ENCODE measurements at places on chromosomes 16 and 17. TPM values are rescaled to one million over a fixed set of nuclear protein-coding genes. Genes with fewer than 3 reads are reported as not detected.

DNA sequence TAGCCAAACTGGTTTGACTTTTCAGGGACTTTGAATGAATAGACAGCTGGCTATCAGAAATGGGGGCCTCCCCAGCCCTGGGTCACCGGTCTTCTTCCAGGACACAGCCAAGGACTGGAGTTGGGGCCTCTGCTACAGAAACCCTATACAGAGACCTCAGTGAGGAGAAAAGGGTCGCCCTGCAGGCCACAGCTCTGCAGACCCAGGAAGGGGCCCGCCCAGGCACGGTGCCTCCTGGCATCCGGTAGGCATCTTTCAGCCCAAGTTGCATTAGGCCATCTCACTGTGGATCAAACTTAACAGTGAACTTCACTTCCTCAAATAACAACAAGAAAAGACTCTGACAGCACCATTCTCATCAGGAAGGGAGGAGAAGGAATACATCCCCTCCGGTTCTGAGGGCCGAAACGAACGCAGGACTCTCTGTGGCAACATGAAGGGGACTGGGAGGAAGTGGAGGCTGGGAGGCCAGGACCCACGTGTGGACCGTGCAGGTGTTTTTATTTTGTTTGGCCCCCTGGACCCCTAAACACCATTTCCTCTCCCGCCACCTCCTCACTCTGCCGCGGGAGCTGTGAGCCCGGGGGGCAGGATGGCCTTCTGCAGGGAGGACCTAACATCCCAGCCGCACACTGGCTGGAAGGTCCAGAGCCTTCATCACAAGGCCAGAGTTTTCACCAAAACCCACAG is 7.2 kb downstream of the SLC38A10 start:
- H3K27ac ChIP-seq = no peak overlapping the region
- H3K4me3 ChIP-seq = no peak overlapping the region
- peaks cover 31% of the 10 kb centered on the region for H3K4me1 ChIP-seq
- no peak for DNase-seq
- no peaks in the 10 kb centered on the region for H3K27me3 ChIP-seq

DNA sequence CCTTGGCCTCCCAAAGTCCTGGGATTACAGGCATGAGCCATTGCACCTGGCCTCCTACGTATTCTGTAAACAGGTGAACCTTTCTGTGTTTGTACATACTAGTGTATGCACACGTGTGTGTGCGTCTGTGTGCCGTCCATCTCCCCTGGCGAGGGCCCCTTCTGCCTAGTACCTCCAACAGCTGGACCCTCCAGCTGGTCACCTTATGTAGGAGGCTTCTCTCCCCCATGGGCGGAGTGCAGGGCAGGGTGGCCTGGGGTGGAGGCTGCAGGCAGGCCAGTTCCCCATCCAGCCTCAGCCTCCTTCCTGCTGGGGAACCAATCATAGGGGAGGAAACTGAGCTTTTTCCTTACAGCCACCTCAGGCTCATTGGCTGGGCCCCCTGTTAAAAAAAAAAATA is 24.4 kb upstream of the DOC2B start:
- H3K4me1 ChIP-seq = peaks cover 3% of the 10 kb centered on the region
- no peak for DNase-seq
- H3K4me3 ChIP-seq = no peak overlapping the region
- H3K27ac ChIP-seq = no peak overlapping the region
- no peaks in the 10 kb centered on the region for H3K36me3 ChIP-seq

GRCh38 chr16:75506574-75506973 is 11.3 kb upstream of the CHST6 start:
- no peak for DNase-seq
- no peak overlapping the region for H3K27ac ChIP-seq
- no peak overlapping the region for H3K4me3 ChIP-seq
- no peaks in the 10 kb centered on the region for H3K36me3 ChIP-seq
- no peaks in the 10 kb centered on the region for H3K4me1 ChIP-seq

DNA sequence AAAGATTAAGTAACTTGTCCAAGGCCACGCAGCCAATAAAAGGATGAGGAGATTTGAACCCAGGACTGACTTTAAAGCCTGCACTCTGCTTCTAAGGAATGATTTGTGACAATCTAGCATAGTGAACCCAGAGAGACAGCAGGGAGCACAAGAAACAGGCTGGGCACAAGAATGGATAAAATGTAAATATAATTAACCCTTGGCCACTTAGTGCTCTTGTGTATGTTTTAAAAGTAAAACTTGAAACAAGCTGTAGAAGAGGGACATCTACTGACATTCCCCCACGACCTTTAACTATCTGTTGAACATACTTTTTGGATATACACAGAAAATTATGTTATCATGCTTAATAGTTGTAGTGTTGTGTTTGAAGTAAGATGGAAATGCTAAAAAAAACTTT is 141.9 kb upstream of the PMFBP1 start:
- no peaks in the 10 kb centered on the region for H3K27me3 ChIP-seq
- no peak overlapping the region for H3K27ac ChIP-seq
- peaks cover 6% of the 10 kb centered on the region for H3K4me1 ChIP-seq
- H3K36me3 ChIP-seq = no peaks in the 10 kb centered on the region

- H3K27me3 ChIP-seq = no peaks in the 10 kb centered on the region
- DNase-seq = no peak
- H3K27ac ChIP-seq = no peak overlapping the region
These were observed 2.9 kb downstream of the KPNB1 start for GRCh38 chr17:47652570-47652969.

DNA sequence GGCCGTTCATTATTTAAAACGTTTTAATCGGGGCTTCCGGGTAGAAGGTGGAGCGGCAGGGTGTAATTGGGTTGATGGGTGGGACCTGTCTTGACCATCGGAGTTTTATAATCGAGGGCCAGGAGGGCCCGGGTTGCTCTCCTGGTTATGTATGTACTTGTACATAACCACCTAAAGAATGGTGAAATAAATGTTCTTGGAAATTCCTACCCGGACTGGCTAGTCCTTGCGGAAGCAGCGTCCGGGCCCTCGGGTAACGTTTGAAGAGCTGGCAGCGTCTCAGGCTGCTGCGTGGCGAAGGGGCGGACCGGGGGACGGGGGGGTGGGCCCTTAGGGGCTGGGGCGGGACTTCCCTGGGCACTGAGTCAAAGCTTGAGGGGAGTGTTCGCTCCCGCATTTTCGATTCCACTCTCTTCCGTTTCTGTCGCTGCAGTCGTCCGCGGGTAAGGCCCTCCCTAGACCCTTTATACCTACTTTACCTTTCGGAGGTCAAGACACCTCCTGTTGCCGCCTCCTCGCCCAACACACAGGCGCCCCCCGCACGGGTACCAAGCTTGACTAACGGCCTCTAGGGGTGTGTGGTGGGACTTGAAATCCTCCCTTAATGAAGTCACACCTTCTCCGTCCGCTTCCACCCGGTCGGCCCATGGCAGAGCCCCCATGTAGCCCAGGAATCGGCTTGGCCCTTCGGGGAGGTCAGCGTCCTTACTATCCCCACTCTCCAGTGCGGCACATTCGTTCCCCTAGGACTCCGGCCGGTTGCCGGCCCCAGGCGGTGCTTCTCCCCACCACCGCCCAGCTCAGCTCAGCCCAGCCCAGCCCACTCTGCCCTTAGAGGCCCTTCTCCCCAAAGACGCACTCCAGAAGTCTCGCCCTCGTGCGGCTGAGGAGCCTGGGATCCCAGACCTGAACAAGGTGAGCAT is at the start of gene TMEM106A:
Gene TMEM106A (plus strand): TSS at position 396 of the 923 bp plus-strand sequence. CDS start 1,167 bp downstream, outside the sequence.
- DNase-seq = peak; percentile 86
- H3K4me1 ChIP-seq = peaks cover 40% of the 10 kb centered on the region
- H3K27me3 ChIP-seq = no peaks in the 10 kb centered on the region
- peaks cover 2% of the 10 kb centered on the region for H3K36me3 ChIP-seq

- no peak overlapping the region for H3K4me3 ChIP-seq
- no peak overlapping the region for H3K27ac ChIP-seq
- no peak for DNase-seq
- no peaks in the 10 kb centered on the region for H3K27me3 ChIP-seq
- no peaks in the 10 kb centered on the region for H3K4me1 ChIP-seq
These were observed 178.7 kb downstream of the GRIN2A start for GRCh38 chr16:10003486-10003885.

GRCh38 chr16:69754143-69754468 is 620 bp downstream of the NOB1 start:
- peaks cover 2% of the 10 kb centered on the region for H3K36me3 ChIP-seq
- peaks cover 24% of the 10 kb centered on the region for H3K4me1 ChIP-seq

- no peaks in the 10 kb centered on the region for H3K27me3 ChIP-seq
- peak; percentile 43 for DNase-seq
These were observed 92.1 kb upstream of the ZNF750 start for GRCh38 chr17:82931699-82932517.

GRCh38 chr17:10192972-10193371 is 5.4 kb downstream of the GAS7 start:
- no peak overlapping the region for H3K27ac ChIP-seq
- H3K27me3 ChIP-seq = no peaks in the 10 kb centered on the region
- no peaks in the 10 kb centered on the region for H3K36me3 ChIP-seq
- H3K4me3 ChIP-seq = no peak overlapping the region

- no peak overlapping the region for H3K27ac ChIP-seq
- peaks cover 16% of the 10 kb centered on the region for H3K4me1 ChIP-seq
- DNase-seq = no peak
- H3K4me3 ChIP-seq = no peak overlapping the region
- H3K36me3 ChIP-seq = no peaks in the 10 kb centered on the region
These were observed 70.7 kb downstream of the SLC39A11 start for GRCh38 chr17:73021771-73022170.

DNA sequence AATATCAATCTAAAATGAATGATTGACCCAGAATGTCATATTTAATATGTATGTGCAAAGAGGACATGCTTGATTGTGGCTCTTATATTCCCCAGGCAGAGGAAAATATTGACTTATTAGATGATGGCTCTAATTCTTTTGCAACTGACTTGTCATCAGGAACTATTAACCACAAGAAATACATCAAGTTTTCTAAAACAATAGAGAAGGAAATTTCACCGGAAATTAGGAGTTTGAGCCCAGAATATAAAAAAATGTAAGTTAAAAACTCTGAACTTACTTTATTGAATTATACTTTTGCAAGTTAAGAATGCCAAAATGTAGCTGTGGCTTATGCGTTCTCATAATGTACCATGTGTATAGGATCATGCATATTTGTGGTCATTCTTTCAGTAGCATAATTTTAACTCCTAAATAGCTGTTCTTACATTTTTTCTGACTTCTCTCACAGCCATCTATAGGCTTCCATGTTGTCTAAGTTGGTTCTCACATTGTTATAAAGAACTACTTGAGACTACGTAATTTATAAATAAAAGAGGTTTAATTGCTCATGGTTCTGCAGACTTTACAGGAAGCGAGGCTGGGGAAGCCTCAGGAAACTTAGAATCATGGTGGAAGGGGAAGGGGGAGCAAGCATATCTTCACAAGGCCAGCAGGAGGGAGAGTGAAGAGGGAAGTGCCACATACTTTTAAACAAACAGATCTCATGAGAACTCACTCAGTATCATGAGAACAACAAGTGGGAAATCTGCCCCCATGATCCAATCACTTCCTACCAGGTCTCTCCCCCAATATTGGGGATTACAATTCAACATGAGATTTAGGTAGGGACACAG is 11.6 kb downstream of the EFCAB13 start:
- H3K36me3 ChIP-seq = no peaks in the 10 kb centered on the region
- no peaks in the 10 kb centered on the region for H3K4me1 ChIP-seq
- H3K27ac ChIP-seq = no peak overlapping the region
- no peaks in the 10 kb centered on the region for H3K27me3 ChIP-seq
- no peak overlapping the region for H3K4me3 ChIP-seq
- DNase-seq = no peak

DNA sequence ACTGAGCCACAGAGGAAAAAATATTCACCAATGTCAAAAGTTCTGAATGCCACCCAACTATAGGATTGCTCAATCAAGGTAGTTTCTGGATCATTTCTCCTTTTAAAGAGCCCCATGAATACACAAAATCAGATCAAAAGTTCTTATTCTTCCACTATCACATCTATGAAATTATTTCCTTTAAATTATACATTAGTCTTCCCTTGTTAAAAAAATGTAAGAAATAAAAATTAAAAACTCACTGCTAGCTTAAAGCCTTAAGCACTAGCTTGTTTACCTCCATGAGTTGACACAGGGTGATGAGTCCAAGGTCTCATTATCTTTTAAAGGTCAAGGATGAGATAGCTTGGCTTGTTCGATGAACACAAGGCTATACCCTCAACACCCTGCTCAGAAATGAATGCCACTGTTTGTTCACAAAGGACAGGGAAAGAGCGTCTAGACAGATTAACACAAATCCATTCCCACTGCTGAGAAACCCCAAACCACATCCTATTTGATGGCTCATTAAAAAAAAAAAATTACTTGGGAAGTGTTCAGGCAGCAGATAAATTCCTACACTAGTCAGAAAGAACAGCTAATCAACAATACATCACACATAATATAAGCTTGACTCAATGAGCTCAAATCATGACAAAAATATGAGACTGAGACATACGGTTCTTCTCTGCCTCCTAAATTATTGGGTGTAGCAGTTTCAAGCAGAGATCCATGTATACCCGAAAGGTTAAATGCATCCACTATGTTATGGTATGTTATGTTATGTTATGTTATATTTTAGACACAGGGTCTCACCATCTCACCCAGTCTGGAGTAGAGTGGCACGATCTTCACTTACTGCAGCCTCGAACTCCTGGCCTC is 118.9 kb downstream of the PARN start:
- H3K27me3 ChIP-seq = no peaks in the 10 kb centered on the region
- no peaks in the 10 kb centered on the region for H3K36me3 ChIP-seq
- no peak for DNase-seq
- no peak overlapping the region for H3K4me3 ChIP-seq
- H3K27ac ChIP-seq = peak overlapping the region; percentile 4

GRCh38 chr17:79160980-79161636 is 86.5 kb downstream of the ENGASE start:
- H3K27ac ChIP-seq = no peak overlapping the region
- no peaks in the 10 kb centered on the region for H3K27me3 ChIP-seq
- no peaks in the 10 kb centered on the region for H3K36me3 ChIP-seq
- DNase-seq = no peak
- H3K4me3 ChIP-seq = no peak overlapping the region

ADAP2 gene
- total RNA-seq = 14.8 TPM

PERCC1 gene
- total RNA-seq = not detected

PRR35 gene
- not detected for total RNA-seq

SYNGR2 gene
- total RNA-seq = 86.4 TPM

FBXW10B gene
- not detected for total RNA-seq

RASL10B gene
- 8.8 TPM for total RNA-seq

AXIN2 gene
- total RNA-seq = 16.2 TPM

BCL6B gene
- 1.6 TPM for total RNA-seq
